NCI-H1105 (cell line): ENCODE measurements at places on chromosomes 3 and 15.
A peak's percentile ranks its signal among the peaks of the same experiment; 100 is the strongest.

GRCh38 chr3:130491431-130491830 is 25.5 kb upstream of the COL6A6 start:
- no peak for DNase-seq

DNA sequence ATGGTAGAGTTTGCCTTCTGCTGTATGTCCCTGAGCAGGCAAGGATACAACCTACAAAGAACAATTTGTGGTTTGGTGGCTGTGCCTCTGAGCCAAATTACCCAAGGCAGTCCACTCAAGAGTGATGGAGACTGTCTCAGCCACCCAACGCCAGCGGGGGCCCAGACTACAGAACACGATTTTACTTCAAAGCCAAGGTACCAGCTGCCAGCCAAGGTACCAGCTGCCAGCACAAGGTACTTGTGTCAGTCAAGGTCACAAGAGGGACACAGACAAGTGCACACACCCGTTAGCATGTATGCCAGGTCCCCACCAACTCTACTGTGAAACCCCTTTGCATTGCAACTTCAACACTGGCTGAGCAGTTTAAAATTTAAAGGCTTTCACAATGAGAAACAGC is 23.5 kb downstream of the COLQ start:
- no peak for DNase-seq

GRCh38 chr3:23455084-23455483 is 252.0 kb downstream of the UBE2E2 start:
- DNase-seq: no peak

DNA sequence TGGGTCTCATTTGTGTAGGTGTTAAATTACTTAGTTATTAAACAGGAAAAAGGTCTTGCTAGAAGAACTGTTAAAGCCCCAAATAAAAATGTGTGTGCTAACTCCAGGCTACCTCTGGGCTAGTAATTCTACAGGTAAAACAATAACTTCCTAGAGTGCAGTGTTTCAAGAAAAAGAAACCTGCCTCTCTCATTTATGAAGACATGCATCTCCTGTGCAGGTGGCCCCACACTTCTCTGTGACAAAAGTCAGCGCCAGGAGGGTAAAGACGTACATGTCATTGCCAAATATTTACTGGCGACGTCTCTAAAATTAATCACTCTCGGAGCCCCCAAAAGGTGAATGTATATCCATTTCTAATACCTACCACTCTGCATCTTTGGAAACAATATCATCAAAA is 131.7 kb downstream of the FOXP1 start:
- DNase-seq: no peak

DNA sequence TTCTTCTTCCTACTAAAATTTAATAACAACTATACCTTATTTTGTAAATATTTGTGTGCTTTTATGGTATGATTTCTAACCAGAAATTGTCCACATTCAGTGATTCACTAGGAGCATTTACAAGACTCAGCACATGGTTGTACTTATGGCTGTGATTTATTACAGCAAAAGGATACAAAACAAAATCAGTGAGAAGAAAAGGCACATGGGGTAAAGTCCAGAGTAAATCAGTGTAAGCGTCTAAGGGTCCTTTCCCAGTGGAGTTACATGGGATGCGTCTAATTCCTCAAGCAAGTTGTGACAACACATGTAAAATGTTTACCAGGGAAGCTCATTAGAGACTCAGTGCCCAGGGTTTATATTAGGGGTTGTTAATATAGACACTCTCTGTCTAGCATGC is 31.1 kb downstream of the RNF13 start:
- no peak for DNase-seq

GRCh38 chr3:15426579-15427118 is 695 bp downstream of the METTL6 start:
- DNase-seq: no peak

- DNase-seq: no peak
Observed at GRCh38 chr15:96792216-96792615, 461.7 kb downstream of the NR2F2 start.

DNA sequence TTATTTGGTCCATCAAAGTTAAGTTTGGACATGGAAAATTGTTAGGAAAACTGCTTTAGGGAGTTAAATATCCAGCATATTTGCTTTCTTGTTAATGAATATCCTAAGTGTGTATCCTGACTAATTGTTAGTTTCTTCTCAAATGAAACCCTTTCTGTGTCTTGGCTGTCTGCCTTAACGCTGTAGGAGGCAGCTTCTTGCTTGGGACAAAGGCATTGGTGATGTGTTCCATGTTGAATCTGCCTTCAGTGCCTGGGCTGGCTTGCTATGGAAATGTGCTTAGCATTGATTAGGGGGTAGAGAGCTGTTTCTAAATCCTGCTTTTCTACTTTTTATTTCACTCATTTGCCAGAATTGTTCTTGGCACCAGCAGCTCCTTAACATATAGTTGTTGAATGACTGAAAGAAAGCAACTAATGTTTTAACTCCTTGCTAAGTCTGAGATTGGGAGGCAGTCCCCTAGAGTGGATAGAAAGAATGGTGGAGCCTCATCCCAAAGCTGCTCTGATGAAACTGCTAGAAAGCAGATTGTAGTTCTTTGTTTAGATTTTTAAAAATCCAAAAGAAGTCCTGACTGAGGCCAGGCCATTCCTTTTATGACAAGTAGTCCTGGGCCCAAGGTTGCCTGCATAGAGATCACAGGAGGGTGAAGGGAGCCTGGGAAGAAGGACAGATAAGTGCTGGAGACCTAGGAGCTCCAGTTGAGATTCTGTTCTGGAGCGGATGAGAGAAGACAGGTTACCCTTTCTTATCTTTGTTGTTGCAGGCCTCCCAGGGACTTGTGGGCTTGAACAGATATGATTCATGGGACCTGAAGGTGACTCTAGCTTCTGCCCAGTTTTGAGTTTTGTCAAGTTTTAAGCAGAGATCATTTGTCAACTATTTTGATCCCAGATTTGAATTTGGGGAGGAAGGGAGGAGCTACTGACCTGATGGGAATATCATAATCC is 39.3 kb downstream of the OXNAD1 start:
- no peak for DNase-seq

DNA sequence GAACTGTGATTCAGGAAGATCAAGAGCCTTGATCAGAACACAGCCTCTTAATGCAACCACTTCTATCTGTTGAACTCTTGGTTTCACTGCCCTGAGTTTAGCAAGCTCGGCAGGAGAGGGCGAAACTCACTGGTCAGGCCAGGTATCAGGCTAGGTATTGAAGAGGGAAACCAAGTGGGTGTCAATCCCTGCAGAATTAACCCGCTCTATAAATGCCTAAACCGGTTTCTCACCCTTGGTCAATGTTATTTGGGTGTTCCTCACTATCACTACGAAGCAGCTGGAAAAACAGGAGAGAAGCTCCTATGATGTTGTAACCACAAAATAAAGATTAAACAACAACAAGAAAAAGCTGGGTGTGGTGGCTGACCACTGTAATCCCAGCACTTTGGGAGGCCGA is 23.9 kb downstream of the LIPH start:
- DNase-seq: no peak

DNA sequence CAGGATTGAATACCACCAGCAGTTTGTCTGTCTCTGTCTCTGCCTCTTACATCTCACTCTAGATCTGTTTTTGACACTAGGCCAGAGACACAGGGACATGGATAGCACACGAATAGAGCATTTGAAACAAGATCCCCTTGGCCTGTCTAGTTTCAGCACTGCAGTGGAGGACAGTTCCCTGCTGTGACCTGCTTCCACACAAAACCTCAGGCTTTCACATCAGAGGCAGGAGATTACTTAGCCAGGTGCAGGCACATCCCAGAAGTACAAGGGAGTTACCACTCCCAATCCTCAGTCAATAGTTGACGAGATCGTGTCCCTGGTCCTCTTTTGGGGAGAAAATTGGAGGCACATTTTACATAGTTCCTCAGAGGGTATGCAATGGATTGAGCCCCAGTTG is 34.0 kb upstream of the CCK start:
- no peak for DNase-seq

DNA sequence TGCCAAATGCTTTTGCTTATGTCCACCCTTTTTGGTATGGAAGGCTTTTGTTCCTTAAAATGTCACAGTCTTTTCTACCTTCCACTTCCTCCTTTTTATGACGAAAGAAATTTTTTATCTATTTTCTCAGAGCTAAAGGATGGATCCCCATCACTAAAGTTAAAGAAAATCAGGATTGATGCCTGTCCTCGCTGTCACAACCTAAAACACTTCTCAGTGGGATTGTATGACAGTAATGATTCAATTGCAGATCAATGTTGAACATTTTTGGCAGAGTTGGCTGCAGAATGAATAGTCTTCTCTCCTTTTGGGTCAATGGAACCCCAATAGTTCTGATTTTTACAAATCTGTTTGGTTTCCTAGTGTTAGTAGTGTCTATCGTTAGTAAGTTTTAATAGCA is 549.8 kb upstream of the ROBO2 start:
- no peak for DNase-seq

DNA sequence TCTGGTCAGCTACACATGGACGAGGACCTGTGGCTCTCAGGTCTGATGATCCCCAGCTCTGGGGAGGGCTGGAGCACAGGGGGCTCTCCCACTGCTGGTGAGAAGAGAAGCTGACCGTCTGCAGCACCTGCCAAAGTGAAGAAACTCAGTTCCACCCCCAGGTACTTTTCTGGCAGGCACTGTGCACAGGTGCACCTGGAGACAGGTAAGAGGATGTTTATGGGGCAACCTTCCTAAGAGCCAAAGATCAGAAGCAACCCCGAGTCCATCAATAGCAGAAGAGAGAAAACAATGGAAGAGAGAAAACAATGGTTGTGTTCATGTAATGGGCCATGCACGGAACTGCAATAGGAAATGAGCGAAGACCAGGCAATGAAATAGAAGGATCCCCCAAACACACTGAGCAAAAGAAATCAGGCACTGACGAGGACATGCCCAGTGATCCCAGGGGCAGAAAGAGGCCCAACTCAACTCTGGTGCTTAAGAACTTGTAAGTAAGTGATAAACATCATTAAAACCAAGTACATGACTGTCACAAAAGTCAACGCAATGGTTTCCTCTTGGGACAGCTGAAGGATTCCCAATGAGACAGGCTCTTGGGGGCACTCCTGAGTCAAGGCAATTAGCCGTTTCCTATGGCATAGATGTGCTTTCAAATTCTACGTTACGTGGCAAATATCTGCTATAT is 95.0 kb upstream of the ALDH1A3 start:
- DNase-seq: no peak

GRCh38 chr15:47395076-47395475 is 322.2 kb upstream of the SEMA6D start:
- no peak for DNase-seq

DNA sequence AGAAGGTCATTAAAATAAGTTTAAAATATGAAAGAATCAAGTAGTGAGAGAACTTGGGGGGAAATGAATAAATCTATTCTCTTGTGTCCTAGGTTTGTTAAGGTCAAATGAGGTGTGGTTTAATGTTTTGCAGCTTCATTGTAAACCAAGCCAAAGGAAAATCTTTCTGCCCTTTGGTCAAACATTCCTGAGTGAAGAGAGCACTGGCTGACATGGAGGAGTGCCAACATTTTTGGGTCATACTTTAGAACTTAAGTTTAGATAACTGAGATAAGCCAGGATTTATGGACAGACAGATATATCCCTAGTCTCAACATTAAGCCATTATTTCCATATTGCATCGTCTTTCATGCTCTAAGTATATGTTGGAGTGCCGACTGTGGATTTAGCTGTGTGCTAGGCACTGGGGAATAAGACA is 66.4 kb downstream of the PTPRG start:
- no peak for DNase-seq

DNA sequence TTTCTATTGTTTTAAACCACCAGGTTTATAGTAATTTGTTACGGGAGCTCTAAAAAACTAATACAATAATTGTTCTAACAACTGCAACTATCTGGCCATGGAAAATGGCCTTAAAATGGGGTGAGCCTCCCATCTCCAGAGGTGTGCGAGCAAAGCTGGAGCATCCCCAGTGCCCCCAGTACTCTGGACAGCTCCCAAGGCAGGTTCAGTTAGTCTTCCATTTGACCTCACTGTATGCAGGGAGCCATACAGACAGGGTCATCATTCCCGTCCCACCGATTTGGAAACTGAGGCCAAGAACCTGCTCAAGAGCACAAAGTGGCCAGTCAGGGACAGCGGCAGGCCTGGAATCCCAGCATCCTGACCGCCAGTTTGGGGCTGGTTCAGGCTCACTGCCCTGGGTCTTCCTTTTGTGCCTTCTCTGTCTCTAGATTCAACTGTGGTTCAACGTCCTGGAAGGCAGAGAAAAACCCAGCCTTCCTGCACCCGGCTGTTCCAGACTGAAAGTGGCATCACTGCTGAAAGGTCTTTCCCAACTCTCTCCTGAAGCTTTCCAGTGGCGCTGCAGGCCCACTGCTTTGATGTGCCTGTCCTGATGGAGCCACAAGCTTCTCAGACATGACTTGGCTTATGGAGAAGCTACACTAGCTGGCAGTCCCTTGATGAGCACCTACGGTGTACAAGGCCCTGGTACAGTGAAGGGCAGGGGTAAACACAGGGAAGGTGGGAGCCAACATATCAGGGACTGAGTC is 76.6 kb upstream of the LINGO1 start:
- no peak for DNase-seq

DNA sequence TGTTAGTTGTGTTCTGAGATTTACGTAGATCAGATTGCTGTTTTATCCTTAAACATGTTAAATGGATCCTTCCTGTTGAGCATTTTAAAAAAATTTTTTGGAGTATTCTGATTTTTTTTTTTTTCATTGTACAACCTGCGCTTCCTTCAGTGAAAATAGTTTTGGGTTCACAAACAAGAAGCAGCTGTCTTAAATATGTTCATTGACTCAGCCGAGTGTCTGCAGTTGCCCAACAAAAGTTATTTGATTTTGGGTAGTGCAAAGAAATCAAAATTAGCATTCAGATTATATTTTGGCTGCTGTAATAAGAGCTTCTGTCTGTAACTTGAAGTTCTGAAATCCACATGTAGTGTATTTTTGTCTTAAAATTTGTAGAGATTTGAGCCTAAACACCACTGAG is 148.2 kb downstream of the BBX start:
- no peak for DNase-seq

GRCh38 chr15:65870889-65871533 is 1.7 kb downstream of the RAB11A start:
- peak; percentile 31 for DNase-seq

DNA sequence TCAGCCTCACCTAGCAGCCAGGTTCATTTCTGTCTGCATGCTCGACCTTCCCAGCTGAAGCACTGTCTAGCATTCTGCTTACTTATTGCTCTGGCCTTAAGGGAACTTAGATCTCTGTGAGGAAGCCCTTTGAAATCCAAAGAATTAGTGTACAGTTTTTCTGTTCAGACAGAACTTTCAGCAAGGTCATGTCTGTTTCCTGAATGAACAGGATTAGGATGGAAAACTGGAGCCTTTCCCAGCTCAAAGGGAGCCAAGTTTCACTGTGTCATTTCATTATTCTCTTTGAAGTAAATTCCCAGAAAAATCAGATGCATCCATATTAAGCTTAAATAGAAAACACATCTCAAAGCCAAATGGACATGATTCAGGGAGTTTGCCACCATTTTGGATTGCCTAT is 457.3 kb upstream of the KCNMB2 start:
- DNase-seq: no peak

- no peak for DNase-seq
Observed at GRCh38 chr15:46120713-46121112, 485.9 kb downstream of the SQOR start.
